ENCODE measurements at places on chromosomes 7 and 10. TPM values are rescaled to one million over a fixed set of nuclear protein-coding genes. Genes with fewer than 3 reads are reported as not detected.

PHF14 gene
- total RNA-seq, result 36.6 TPM

ELFN1 gene
- 1.2 TPM for total RNA-seq

- peak; percentile 72 for DNase-seq
Measured at GRCh38 chr7:1852517-1853430, 182.7 kb downstream of the ELFN1 start.

- no peak for DNase-seq
Measured at GRCh38 chr10:75994357-75995040, 563.1 kb downstream of the LRMDA start.

- no peak for DNase-seq
Measured at GRCh38 chr7:76048668-76048988, 722 bp downstream of the MDH2 start.

DNA sequence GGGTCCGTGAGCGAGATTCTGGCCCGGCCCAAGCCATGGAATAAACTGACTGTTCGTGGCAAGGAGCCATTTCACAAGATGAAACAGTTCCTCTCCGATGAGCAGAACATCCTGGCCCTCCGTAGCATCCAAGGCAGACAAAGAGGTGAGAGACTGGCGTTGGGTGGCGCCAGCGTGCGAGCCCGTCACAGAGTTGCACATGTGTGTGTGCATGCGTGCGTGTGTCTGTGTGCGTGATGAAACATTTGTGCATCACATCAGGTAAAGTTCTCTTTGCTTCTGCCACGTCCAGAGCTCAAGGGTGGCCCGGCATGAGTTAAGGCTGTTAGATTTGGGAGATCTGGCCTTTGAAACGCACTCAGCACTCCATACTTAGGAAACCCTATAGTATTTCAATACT lies 89.5 kb upstream of the SH2B2 start:
- DNase-seq, result no peak

DNA sequence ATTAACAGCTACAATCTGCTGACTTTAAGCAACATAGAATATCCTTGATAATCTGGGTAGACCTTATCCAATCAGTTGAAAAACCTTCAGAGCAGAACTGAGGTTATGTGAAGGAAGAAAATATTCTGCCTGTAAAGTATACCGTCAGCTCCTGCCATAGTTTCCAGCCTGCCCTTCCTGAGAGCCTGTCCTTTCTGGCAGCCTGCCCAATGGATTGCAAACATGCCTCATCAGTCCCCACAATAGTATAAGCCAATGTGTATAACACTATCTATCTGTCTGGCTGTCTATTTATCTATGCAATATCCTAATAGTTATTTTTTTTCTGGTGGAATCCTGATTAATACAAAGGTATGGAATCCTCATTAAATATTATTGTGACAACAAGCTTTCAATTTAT lies 489.2 kb upstream of the KCND2 start:
- DNase-seq, result peak; percentile 40

DNA sequence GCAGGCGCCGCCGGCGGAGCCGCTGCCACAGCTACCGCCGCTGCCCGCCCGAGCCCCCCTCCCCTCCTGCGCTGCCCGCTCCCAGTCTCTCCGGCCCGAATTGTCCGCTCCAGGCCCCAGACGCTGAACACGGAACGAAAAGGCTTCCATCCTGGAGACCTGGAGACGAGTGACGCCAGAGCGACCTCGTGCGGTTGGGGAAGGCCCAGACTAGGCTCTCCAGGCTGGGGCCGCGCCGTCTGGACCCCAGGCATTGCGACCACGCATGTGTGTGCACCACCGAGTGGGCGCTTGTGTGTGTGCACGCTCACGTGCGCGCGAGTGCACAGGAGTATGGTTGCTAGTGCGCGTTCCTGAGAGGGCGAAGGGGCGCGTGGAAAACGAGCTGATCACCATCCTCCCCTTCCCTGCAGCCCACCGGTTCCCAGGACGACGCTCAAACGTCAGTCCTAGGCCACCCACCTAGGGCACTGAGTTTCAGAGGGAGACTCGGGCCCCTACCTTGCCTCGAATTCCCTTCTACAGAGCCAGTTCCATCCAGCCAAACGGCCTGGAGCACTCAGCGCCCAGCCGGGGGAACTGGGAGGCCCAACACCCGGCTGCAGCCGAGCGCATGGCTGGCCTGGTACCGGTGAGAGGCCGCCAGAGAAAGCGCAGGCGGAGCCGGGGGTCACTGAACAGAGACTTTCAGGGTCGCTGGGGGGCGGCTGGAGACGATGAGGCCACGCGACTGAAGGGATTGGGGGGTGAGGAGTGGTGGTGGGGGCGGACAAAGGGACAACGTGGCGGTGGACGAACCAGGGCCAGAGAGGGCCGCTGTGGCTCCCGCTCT lies 11.6 kb downstream of the LBX1 start:
- no peak for DNase-seq

DNA sequence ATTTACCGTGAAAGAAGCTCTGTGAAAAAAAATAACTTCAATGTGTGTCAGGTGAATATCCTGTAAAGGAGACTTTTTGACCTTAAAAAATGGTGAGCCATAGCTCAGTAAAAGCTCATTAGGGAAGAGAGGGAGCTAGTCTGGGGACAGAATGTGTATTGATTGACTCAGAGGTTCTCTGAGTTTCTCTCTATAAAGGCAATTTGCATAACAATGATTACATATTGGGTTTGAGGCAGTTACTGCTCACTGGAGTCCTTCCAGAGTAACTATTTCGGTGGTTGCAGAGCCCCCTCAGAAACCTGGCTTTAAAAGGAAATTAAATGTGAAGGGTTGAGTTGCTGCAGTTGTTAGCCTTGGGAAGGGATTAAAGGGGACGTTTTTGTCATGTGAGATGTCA lies 181.6 kb downstream of the GALNT17 start:
- no peak for DNase-seq

Data from posterior vena cava (tissue), 2 donors.